ENCODE measurements at places on chromosomes 5 and 9.

DNA sequence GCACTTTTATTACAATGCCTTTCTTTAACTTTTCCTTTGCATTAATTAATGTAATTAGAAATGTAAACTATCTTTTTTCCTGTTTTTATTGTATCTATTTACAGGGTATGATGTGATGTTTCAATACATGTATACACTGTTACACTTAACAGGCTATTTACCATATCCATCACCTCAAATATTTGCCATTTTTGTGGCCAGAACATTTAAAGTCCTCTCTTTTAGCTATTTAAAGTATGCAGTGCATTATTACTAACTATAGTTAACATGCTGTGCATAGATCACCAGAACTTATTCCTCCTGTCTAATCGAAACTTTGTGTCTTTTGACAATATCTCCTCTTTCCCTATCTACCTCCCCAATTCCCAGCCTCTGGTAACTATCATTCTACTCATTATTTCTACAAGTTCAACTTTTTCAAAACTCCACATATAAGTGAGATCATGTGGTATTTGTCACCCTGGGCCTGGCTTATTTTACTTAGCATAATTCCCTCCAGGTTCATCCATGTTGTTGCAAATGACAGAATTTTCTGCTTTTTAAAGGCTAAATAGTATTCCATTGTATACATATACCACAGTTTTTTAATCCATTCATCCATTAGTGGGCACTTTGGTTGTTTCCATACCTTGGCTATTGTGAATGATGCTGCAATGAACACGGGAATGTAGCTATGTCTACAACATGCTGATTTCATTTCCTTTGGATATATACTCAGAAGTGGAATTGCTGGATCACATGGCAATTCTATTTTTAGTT is 32.8 kb downstream of the OR2K2 start:
- peak; percentile 14 for DNase-seq

DNA sequence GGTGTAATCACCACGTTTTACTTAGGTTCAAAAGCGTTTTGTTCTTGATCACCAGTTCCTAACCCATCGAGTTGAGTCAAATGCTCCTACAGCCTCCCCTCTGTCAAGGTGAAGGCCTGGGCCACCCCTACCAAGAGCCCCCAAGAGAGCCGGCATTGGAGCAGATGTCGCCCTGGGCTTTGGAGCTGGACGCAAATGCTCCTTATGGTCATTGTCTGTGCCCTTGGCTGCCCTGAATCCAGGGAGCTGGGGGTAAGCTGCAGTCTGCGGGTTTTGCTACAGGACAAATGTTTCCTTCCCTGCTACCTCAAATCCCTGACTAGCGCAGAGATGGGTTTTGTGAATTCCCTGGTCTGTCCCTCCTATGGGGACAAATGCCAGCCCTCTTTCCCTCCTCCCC is 4.9 kb downstream of the RNF183 start:
- DNase-seq, result no peak

DNA sequence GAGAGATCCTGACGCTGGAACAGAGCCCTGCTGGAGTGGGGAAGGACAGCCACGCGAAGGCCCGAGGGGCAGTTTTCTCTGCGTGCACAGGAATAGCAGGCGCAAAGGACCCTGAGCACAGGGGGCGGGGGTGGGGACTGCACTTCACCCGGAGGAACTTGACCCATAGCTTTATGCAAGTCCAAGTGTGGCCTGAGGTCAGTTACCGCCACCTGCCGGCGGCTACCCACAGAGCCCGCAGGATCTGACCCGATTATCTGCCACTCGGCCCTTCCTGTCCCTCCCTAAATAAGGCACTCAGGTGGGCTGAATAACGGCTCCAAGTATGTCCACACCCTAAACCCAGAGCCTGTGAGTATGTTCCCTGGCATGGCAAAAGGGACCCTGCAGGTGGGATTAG is 65.4 kb upstream of the FCN1 start:
- peak; percentile 3 for DNase-seq

DNA sequence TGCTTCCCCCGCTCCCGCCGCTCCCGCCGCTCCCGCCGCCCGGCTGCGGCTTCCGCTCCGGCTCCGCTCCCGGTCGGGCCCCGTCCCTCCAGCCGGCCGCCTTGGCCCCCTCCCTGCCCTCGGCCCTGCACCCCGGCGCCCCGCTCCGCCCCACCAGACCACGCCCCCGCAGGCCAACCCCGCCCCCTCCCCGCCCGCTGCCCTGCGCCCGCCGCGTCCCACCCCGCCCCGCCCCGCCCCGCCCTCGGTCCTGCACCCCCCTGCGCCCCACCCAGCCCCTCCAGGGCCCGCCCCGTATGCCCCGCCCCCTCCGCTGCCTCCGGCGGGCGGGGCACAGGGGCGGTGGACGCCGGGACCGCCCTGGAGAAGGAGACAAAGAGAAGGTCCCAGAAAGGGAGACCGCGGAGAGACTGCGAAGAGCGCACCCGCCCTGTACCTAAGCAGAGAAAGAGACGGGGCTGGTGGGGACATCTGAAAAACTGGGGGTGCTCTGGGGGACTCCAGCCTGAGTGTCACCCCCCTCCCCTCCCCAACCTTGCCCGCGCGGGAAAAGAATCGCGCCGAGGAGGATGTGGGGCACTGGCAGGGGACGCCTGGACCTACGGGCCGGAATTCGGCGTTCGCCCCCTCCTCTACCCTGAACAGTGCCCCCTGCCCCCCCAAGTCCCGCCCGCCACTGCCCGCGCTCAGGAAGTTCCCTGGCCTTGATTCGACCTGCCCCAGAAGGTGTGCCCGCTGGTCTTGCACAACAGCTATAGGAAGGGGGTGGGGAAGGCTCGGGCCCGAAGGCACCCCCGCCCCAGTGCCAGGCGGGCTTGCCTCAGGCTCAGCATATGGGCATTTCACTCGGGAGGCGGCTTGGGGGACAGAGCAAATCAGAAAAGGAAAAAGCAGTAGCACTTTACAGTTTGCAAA is 42.8 kb upstream of the STXBP1 start:
- peak; percentile 75 for DNase-seq

- peak; percentile 53 for DNase-seq
Measured at GRCh38 chr5:32531885-32532520, 53.4 kb upstream of the SUB1 start.

DNA sequence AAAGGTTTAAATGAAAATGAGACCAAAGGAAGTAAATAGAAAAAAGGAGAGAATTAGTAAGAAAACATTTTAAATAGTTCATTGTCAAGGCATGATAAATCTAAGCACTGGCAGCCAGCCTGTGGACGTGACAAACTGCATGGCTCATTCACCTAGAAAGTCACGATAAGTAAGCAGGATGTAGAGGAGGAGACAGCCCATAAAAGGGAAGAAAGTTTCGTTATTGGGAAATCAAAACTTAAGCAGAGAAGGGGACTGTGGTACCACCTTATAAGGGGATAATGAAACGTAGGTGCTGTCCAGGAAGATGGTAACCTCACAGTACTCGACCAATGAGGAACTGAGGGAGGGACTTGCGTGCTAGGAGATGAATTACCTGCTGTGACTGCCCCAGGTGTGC is 494.5 kb upstream of the GRAMD2B start:
- DNase-seq, result peak; percentile 15
